CD14-positive monocyte (primary cell): ENCODE measurements at places on chromosomes 13 and 19. TPM values are rescaled to one million over a fixed set of nuclear protein-coding genes. Genes with fewer than 3 reads are reported as not detected.
A peak's percentile ranks its signal among the peaks of the same experiment; 100 is the strongest.

The IZUMO2 gene
- polyA plus RNA-seq, result not detected

The TGFBR3L gene
- not detected for polyA plus RNA-seq

The VAV1 gene
- 21.3 TPM for polyA plus RNA-seq

The PLEKHF1 gene
- polyA plus RNA-seq, result 0.26 TPM

The CRX gene
- not detected for polyA plus RNA-seq

The GDF15 gene
- polyA plus RNA-seq, result not detected

- DNase-seq, result no peak
Measured at GRCh38 chr19:34328982-34329381, 36.0 kb upstream of the GPI start.

DNA sequence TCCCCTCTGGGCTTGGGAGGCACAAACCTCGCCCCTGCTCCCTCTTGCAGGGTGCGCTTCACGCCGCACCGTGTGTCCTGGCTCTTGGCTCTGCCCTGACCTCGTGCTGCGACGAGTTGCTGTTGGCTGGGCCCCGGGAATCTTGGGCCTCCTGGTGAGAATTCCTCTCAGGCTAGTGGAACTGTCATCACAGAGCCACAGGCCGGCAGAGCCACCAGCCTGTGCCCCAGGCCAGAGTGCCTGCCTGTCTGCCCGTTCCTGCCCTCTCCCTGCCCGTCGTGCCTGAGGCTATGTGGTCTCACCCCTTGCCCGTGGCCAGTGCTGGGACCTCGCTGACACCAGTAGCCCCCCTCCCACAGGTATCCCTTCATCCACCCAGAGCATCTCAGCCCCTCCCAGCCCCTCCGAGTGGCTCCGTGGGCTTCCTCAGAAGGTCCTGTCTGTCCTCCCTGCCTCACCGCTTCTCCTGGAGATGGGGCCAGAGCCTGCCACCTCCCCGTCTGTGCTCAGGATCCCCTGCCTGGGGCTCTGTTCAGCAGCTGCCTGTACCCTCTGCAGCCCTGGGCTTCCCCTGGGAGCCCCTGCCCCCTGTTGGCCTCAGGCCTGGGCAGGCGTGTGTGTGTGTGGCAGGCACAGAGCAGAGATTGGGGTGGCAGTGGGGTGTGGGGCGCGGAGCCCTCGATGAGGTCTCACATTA is 13.3 kb downstream of the NDUFB7 start:
- no peak for DNase-seq

- no peak for DNase-seq
Measured at GRCh38 chr19:43504426-43505185, at the start of gene PHLDB3. TSS of gene PHLDB3 (minus strand) at chr19:43504746. CDS start at chr19:43504118, 628 bp downstream.

- DNase-seq, result no peak
Measured at GRCh38 chr19:29806098-29806866, 5.5 kb upstream of the CCNE1 start.

GRCh38 chr19:16051254-16052025 is 24.9 kb upstream of the TPM4 start:
- peak; percentile 34 for DNase-seq

GRCh38 chr19:45882652-45883585 is 3.0 kb downstream of the IRF2BP1 start:
- DNase-seq, result peak; percentile 77

GRCh38 chr19:39915848-39916215 is 18.6 kb downstream of the FCGBP start:
- DNase-seq, result no peak

GRCh38 chr13:112836940-112837339 is 132.1 kb upstream of the MCF2L start:
- no peak for DNase-seq

GRCh38 chr19:29245215-29245614 is 32.3 kb upstream of the UQCRFS1 start:
- no peak for DNase-seq

GRCh38 chr19:33293255-33294057 is 8.9 kb downstream of the CEBPA start:
- peak; percentile 76 for DNase-seq

DNA sequence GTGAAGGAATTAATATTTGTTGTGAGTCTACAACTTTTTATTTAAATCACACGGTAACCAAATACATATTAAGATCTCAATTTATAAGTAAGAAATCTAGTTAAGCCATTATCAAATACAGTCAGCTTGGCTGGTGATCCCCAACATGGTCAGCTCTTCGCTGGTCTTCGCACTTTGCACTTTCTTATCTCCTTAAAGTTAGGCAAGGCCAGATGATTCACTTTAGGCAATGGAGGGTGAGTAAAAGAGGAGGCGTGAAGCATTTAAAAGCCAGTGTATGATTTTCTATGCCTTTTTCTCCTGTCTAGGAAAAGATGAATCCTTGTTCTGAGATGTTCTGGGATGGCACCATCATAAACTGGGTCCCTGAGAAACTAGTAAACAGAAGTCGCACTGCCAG is 793.7 kb upstream of the ARGLU1 start:
- no peak for DNase-seq

GRCh38 chr13:38990693-38991092 is at the start of gene STOML3:
TSS of gene STOML3 (minus strand) at chr13:38990831. CDS start at chr13:38990721, 110 bp downstream.
- DNase-seq, result no peak

DNA sequence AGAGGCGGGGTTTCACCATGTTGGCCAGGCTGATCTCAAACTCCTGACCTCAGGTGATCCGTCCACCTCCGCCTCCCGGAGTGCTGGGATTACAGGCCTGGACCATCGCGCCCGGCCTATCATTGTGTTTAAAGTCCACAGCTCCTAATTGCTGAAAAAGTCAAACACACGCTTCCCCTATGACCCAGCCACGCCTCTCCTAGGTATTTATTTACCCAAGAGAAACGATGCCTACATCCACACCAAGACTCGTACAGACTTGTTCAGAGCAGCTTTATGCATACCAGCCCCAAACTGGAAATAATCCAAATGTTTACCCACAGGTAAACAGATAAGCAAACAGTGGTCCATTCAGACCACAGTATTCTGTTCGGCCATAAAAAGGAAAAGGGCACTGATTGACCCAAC is 15.1 kb downstream of the ZNRF4 start:
- DNase-seq, result no peak
